ENCODE measurements at places on chromosomes 12 and 14.

GRCh38 chr14:46686652-46687051 lies 35.1 kb upstream of the RPL10L start:
- DNase-seq: no peak

- DNase-seq: no peak
These were observed 46.5 kb downstream of the OR9K2 start for GRCh38 chr12:55172686-55173085.

DNA sequence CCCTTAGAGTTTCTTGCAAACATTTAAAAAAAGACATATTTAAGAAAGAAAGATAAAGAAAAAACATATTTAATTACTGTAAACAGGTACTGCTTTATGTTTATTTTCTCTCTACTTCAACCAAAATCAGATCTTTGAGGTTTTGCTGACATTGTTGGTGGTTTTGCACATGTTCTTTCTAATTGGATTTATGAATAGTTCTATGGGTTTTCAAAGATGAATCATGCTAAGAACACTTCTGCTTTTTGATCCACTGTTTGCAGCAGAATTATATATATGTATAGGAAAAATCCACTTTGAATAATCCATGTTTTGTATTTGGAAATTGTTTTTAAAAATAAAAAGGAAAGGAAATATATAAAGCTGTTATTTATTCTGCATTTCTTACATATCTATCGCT lies 78.4 kb downstream of the FRMD6 start:
- DNase-seq: no peak

- DNase-seq: peak; percentile 87
These were observed 28.6 kb downstream of the EML1 start for GRCh38 chr14:99821519-99822508.

All from AG09309 (cell line).